ENCODE measurements at places on chromosomes 1 and 21. TPM values are rescaled to one million over a fixed set of nuclear protein-coding genes. Genes with fewer than 3 reads are reported as not detected.

Gene TLCD4
- 22.4 TPM for total RNA-seq

Gene PTPN14
- total RNA-seq = 49.5 TPM

Gene TMPRSS15
- total RNA-seq = not detected

Gene DLGAP3
- 0.15 TPM for total RNA-seq

Gene SERPINC1
- not detected for total RNA-seq

Gene TP73
- total RNA-seq = 1.0 TPM

Gene PPIAL4G
- total RNA-seq = 0.15 TPM

Gene IGSF3
- 21.6 TPM for total RNA-seq

DNA sequence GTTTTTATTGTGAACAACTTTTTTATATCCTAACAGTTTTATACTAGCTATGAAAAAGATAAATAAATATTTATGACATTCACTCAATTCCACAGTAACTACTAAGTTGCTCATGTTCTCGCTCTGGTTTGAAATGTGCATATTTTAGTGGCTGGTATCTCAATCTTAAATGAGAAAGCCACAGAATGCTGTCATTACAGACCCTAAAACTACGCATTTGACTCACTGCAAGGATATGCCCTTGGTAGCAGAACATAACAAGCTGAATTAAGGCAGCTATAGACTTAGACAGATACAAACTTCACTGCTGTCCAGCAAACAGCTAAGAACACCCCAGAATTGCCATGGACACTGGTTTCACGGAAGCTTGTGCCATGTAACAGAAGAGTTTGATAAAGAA is 19.0 kb downstream of the DAB1 start:
- no peak for DNase-seq
- no peaks in the 10 kb centered on the region for H3K4me1 ChIP-seq
- H3K36me3 ChIP-seq = no peaks in the 10 kb centered on the region
- H3K27me3 ChIP-seq = no peaks in the 10 kb centered on the region
- no peak overlapping the region for H3K4me3 ChIP-seq
- H3K27ac ChIP-seq = no peak overlapping the region

DNA sequence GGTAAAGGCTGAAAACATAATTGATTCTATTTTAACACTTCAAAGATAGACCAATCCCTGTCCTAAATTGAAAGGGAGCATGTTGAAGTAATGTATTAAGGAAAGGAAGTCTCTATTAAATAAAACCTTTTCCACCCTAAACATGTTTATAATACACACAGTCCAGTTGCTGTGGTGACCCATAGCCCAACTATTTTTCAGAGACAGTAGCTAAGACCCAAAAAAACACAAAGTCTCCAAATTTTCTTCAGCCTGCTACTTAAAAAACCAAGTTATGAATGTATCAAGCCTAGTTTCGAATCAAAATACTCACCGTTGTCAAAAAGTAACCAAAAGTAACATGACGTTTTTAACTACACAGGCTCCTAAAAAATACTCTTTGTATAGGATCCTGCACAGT is 1.6 kb downstream of the ELK4 start:
- H3K27ac ChIP-seq = peak overlapping the region; percentile 100
- no peaks in the 10 kb centered on the region for H3K27me3 ChIP-seq
- no peaks in the 10 kb centered on the region for H3K36me3 ChIP-seq
- peak overlapping the region; percentile 96 for H3K4me3 ChIP-seq
- no peak for DNase-seq

DNA sequence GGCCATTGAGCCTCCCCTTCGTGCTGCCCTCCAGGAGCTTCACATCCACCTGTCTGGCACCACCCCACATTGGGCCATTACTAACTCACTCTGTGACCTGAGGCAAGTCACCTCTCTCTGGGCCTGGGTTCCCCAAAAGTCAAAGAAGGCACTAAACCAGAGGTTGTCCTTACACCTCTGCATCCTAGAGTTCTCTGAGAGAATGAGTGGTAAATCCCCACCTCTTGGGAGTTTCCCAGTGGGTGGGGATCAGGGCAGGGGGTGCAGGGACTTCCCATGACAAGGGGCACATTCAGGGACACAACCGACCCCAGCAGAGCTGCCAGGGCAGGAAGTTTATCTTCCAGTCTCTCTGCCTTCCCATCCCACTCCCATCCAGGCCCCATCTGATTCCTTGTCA is 99.7 kb downstream of the EPHB2 start:
- H3K36me3 ChIP-seq = no peaks in the 10 kb centered on the region
- no peak for DNase-seq
- no peaks in the 10 kb centered on the region for H3K27me3 ChIP-seq
- no peak overlapping the region for H3K27ac ChIP-seq
- H3K4me1 ChIP-seq = peaks cover 3% of the 10 kb centered on the region

DNA sequence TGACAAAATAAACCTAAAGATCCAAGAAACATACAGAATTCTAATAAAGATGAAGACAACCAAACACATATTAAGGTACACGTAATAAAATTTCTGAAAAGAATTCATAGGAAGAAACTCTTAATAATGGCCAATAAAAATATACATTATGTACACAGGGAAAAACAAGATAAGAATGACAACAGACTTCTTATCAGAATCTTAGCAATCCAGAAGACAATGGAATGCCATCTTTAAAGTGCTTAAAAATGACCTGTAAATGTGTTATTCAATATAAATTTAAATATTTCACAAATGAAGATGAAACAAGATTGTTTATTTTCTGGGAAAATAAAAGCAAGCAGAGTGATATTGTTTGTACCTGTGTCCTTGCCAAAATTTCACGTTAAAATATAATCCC is 530.4 kb upstream of the PTBP2 start:
- no peak overlapping the region for H3K4me3 ChIP-seq
- H3K27me3 ChIP-seq = no peaks in the 10 kb centered on the region
- no peak overlapping the region for H3K27ac ChIP-seq

GRCh38 chr1:40384887-40385286 is 11.4 kb downstream of the SMAP2 start:
- no peaks in the 10 kb centered on the region for H3K36me3 ChIP-seq
- H3K27me3 ChIP-seq = no peaks in the 10 kb centered on the region
- DNase-seq = no peak
- H3K4me3 ChIP-seq = no peak overlapping the region
- peaks cover 5% of the 10 kb centered on the region for H3K4me1 ChIP-seq

DNA sequence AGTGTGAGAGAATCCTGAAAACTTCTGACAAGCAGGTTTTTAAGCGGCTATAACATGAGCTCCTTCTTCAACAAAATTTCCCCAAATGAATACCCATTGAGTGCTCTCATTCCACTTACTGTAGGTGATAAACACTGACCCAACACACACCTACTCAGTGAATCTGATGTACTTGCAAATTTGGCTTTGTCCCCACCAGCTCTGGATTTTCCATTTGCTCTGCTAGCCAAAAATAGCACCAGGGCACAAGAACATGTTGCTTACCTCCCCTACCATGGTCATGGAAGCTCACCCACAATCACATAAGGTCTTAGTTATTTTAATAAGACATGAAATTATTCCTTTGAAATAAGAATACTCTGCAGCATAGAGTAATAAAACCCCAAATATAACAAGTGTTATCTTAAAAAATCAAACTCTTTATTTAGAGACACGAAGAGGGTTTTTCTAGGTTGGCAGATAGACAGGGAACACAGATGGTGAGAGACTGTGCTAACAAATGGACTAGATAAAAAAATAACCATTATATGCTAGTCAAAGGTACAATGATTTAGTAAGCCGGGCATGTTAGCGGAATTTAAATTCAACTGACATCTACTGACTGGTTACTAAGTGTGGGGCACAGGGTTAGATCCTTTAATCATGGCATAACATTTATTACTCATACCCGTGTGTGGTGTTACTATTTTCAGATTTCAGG is 291.9 kb downstream of the KCNH1 start:
- H3K27me3 ChIP-seq = no peaks in the 10 kb centered on the region
- H3K4me1 ChIP-seq = no peaks in the 10 kb centered on the region
- H3K36me3 ChIP-seq = no peaks in the 10 kb centered on the region

GRCh38 chr1:67741736-67742135 is 56.7 kb downstream of the GADD45A start:
- no peak for DNase-seq
- no peaks in the 10 kb centered on the region for H3K36me3 ChIP-seq
- H3K27me3 ChIP-seq = no peaks in the 10 kb centered on the region
- no peaks in the 10 kb centered on the region for H3K4me1 ChIP-seq

- H3K36me3 ChIP-seq = no peaks in the 10 kb centered on the region
- no peaks in the 10 kb centered on the region for H3K4me1 ChIP-seq
- H3K27me3 ChIP-seq = no peaks in the 10 kb centered on the region
Measured at GRCh38 chr1:116814926-116815723, 60.9 kb downstream of the CD2 start.

DNA sequence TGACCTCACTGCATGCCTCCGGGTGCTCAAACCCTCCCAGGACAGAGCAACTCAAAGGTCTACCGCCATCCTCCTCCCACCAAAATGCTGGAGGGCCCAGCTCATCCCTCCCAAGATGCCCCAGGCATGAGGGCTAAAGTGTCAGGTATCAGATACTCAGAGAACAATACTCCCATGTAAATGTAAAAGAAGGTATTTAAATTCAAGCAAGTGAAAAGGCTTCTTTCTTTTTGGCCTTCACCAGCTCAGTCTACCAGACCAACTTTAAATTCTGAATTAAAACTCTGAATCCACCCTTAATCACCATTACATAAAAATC is 3.0 kb downstream of the PARP1 start:
- H3K27me3 ChIP-seq = no peaks in the 10 kb centered on the region
- no peak overlapping the region for H3K27ac ChIP-seq
- DNase-seq = no peak
- no peak overlapping the region for H3K4me3 ChIP-seq
- no peaks in the 10 kb centered on the region for H3K36me3 ChIP-seq

GRCh38 chr1:220487297-220487820 is 40.6 kb upstream of the MARK1 start:
- H3K36me3 ChIP-seq = no peaks in the 10 kb centered on the region
- H3K27me3 ChIP-seq = no peaks in the 10 kb centered on the region
- no peak overlapping the region for H3K4me3 ChIP-seq
- DNase-seq = no peak

DNA sequence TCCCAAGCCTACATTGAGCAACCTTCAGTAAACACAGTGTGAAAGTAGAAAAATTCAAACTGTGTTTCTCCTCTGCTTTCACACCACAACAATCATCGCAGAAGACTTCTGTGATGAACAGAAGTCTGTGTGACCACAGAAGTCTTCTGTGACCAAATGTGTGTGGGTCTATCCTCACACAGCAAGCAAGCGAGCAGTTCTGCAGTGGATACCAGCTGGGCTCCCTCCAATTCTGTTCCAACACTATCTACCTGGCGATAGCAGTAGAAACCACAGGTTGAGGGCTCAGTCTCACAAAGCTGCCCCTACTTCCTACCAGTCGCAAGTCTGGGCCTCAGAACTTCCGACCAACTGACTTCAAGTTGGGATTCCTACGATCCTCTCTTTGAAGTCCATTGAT is 21.0 kb upstream of the RAP1A start:
- no peaks in the 10 kb centered on the region for H3K27me3 ChIP-seq
- no peak overlapping the region for H3K4me3 ChIP-seq
- no peaks in the 10 kb centered on the region for H3K4me1 ChIP-seq
- H3K36me3 ChIP-seq = no peaks in the 10 kb centered on the region

- H3K27me3 ChIP-seq = no peaks in the 10 kb centered on the region
- H3K4me1 ChIP-seq = no peaks in the 10 kb centered on the region
- H3K4me3 ChIP-seq = no peak overlapping the region
- H3K36me3 ChIP-seq = no peaks in the 10 kb centered on the region
- H3K27ac ChIP-seq = no peak overlapping the region
Measured at GRCh38 chr1:74593887-74594866, 79.4 kb downstream of the ERICH3 start.

DNA sequence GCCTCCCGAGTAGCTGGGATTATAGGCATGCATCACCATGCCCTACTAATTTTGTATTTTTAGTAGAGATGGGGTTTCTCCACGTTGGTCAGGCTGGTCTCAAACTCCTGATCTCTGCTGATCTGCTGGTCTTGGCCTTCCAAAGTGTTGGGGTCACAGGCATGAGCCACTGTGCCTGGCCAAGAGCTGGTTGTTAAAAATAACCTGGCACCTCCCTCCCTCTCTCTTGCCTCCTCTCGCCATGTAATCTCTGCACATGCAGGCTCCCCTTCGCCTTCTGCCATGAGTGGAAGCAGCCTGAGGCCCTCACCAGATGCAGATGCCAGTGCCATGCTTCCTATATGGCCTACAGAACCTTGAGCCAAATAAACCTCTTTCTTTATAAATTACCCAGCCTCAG is 74.7 kb upstream of the TLR5 start:
- H3K4me1 ChIP-seq = no peaks in the 10 kb centered on the region
- DNase-seq = no peak
- H3K27me3 ChIP-seq = no peaks in the 10 kb centered on the region
- no peak overlapping the region for H3K4me3 ChIP-seq

GRCh38 chr1:25771221-25772114 is 28.5 kb upstream of the SELENON start:
- no peak for DNase-seq
- H3K4me1 ChIP-seq = no peaks in the 10 kb centered on the region
- no peak overlapping the region for H3K4me3 ChIP-seq
- no peaks in the 10 kb centered on the region for H3K36me3 ChIP-seq
- H3K27me3 ChIP-seq = no peaks in the 10 kb centered on the region

- H3K27ac ChIP-seq = no peak overlapping the region
- H3K27me3 ChIP-seq = no peaks in the 10 kb centered on the region
- H3K36me3 ChIP-seq = no peaks in the 10 kb centered on the region
- no peak overlapping the region for H3K4me3 ChIP-seq
- H3K4me1 ChIP-seq = peaks cover 17% of the 10 kb centered on the region
Measured at GRCh38 chr1:15802234-15802965, 5.0 kb downstream of the UQCRHL start.

DNA sequence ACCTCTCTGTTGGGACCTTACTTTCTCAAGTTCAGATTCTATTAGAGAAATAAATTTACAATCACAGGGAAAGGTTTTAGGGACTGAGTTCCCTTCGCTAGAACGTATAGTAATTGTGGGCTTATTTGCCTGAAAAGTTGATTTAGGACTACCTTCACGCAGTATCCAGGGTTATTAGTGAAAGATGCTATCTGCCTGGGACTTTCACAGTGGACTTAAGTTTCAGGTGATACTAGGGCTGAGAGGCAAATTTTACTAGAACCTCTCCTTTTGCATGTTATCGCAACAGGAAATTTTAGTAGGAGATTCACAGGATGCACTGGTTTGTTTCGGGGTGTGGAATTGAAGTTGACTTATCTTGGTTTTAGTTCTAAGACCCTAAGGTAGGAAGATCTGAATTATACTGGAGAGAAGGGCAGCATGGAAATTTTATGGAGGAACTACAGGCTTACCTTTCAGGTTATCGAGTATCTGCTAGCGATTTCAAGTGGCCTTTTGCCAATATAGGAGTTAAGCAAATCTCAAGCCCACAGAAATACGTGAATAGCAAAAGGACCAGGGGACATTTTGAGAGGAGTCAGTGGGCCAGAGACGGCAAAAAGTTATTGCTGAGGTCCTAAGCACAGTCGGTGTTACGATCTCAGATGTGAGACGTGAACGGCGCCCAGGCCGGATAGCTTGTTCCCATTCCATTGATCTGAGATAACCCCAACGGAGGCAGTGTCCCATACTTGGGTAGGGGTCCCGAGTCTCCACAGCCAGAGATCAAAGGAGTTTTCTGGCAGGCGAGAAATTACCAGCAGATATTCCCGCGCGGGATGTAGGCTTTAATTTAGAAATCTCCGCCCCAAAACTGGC is 723 bp upstream of the GNAI3 start:
- no peaks in the 10 kb centered on the region for H3K36me3 ChIP-seq
- no peaks in the 10 kb centered on the region for H3K27me3 ChIP-seq
- peak; percentile 41 for DNase-seq
- H3K4me1 ChIP-seq = peaks cover 7% of the 10 kb centered on the region
- peak overlapping the region; percentile 98 for H3K27ac ChIP-seq
- peak overlapping the region; percentile 85 for H3K4me3 ChIP-seq

- no peak overlapping the region for H3K4me3 ChIP-seq
- no peaks in the 10 kb centered on the region for H3K4me1 ChIP-seq
- no peaks in the 10 kb centered on the region for H3K27me3 ChIP-seq
- DNase-seq = no peak
- H3K36me3 ChIP-seq = no peaks in the 10 kb centered on the region
Measured at GRCh38 chr1:204014336-204014735, 58.6 kb upstream of the SOX13 start.

Measured in breast epithelium (tissue), 4 donors.